Stimulated activated CD4-positive, alpha-beta T cell treated with anti-CD3 and anti-CD28 coated beads, TNF-alpha, amount 100 ng/mL, for 4 hours (primary cell): ENCODE measurements at places on chromosomes 7 and 10.

- DNase-seq: no peak
These were observed 27.7 kb downstream of the ZNF775 start for GRCh38 chr7:150406567-150407421.

DNA sequence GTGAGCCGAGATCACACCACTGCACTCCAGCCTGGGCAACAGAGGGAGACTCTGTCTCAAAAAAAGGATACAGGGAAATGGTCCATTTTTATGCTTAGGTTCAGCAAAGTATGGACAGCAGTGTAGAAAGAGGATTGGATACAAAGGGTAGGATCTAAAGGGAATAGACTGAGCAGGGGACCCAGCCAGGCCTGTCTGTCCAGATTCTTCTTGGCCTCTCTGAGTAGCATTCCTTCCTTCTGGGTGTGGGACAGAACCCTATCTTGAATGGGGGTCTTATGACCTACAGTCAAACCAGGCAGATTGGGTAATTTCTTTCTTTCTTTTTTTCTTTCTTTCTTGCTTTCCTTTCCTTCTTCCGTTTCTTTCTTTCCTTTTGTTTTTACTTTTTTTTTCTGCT lies 25.6 kb downstream of the SH2B2 start:
- no peak for DNase-seq

DNA sequence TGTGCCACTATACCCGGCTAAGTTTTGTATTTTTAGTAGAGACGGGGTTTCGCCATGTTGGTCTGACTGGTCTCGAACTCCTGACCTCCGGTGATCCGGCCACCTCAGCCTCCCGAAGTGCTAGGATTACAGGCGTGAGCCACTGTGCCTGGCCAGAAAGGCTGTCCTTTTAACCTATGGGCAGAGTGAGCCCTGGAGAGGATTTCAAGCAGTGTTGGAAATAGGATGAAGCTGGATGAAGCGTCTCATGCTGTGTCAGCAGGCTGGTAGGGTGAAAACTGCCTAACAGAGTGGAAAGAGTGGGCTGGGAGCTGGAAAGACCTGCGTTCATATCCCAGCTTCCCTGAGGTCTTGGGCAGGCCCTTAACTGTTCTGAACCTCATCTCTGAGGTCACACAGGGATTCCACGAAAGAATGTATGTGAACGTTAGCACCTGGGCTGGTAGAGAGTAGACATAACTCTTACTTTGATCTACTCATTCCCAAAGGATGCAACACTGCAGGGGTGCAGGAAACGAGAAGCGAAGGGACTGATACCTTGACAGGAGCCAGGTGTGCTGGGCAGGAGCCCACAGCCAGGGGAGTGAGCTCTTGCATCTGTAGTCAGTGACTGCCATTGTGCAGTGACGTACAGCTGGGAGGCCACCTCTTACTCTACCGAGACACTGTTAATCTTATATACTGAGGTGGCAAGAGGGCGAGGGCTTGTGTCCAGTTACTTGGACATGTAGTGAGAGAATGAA lies 34.1 kb downstream of the WBP1L start:
- DNase-seq: no peak

DNA sequence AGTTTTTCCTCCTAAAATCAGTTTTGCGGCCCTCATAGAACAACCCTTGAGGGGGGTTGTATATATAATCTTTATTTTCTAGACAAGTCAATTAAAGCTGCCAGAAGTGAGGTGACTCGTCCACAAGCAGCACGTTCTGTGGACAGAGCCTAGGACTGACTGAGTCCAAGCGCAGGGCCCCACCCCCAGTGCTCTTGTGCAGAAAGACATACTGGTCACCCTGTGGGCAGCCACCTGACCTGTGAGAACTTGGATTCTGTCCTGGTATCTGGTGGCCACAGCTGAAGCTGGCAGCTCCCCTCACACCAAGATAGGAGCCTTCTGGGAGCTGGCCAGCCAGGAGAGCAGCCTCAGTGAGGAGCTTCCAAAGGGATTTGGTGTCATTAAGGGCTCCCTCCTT lies 89.3 kb downstream of the GRK5 start:
- no peak for DNase-seq

DNA sequence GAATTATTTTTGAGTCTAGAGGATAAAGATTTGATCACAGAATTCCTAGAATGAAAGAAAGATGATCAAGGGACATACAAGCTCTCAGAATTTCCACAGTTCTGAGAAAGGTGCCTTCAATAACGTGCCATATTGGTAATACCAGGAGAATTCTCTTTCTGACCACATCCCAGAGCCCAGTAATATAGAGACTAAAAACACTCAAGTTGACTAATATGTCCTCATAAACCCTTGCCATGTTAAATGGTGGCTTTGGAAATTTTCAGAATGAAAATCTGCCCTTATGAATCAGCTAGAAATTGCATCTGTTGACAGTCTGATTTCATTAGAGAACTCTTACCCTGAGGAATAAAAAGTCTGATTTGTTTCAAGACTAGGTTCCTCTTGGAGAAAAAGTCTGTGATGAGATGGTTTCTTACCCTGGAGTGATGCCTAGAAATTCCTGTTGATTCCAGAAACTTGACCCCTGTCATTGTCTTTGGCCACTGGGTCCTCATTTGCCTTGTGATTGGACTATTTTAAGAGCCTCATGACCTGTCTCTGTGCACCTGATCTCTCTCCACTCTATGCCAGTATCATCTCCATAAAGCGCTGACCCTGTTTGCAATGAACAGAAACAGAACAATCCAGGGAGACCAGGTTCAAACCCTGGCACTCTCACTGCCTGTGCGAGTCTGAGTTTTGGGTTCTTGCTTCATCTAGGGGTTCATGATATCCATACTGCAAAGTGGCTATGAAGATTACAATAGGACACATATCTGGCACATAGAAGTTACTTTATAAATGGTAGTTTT lies 3.3 kb downstream of the IL2RA start:
- no peak for DNase-seq

DNA sequence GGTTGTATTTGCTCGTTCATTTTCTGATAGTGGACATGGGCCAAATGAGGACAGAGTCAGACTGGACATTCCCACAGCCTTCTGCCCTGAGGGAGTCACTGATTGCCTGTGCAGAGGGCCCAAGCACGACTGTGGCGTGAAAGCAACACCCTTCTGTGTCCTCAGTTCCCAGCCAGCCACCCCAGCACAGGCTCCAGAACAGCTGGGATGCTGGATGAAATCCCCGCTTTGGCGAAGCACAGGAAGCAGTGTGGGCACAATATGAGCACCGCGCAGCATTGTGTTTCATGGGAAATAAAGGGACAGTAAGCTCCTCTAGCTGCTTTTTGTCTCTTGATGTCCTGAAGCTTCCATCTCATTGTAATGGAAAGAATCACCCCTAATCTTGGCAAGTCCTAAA lies 20.5 kb downstream of the TRIL start:
- no peak for DNase-seq

GRCh38 chr10:72124989-72125388 lies 36.6 kb upstream of the SPOCK2 start:
- DNase-seq: no peak
